Fibroblast of upper back skin (primary cell): ENCODE measurements at places on chromosomes 3 and 15.

DNA sequence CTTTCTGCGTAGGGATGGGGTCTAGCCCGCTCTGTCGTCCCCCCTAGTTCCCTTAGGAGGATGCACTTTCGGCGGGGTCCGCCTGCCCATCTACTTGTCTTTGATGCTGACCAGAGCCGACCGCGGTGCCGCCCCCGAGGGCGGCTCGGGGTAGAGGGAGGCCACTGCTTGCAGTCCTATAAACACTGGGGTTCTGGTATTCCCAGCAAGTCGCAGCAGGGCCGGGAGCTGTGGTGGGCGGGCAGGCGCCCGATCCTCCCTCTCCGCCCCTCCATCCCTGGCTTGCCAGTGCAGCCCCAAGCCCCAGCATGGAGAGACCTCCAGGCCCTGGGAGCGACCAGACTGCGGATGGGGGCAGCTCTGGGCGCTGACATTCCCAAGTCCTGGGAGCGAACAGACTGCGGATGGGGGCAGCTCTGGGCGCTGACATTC lies 830 bp downstream of the SEMA4B start:
- no peak for DNase-seq

GRCh38 chr15:64647367-64647766 lies 128.0 kb downstream of the RBPMS2 start:
- no peak for DNase-seq

DNA sequence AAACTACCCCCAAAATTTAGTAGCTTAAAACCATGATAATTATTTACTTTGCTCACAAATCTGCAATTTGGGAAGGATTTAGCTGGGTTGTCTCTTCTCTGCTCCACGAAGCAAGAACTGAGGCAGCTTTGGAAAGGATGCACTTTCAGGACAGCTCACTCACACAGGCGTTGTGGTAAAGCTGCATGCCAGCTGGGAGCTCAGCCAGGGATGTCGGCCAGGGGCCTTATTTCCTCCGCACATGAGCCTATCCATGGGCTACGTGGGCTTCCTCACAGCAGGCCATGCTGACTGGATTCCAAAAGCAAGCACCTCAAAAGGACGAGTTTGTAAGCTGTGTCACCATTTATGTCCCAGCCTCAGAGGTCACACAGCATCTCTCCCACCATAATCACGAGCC lies 301.3 kb upstream of the IGF1R start:
- DNase-seq = peak; percentile 1

DNA sequence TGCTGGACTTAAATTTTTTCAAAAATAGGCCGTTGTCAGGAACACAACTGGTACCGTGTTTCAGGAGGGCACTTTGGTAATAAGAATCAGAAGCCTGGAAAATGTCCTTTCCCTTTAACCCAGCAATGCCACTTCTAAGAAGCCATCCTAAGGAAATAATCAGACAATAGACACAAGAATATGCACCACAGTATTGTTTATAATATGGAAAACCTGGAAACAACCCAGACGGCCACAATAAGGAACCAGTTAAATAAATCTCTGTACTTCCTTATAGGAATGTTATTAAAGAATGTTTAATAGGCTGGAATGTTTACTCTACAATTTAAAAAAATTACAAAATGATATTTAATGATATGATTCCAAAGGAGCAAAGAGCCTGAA lies 30.4 kb upstream of the ATP1B3 start:
- DNase-seq = no peak

GRCh38 chr3:45413172-45413765 lies 24.9 kb downstream of the LARS2 start:
- no peak for DNase-seq

- no peak for DNase-seq
These were observed 17.7 kb downstream of the KLF15 start for GRCh38 chr3:126339466-126339865.

GRCh38 chr3:153216928-153217327 lies 54.9 kb downstream of the RAP2B start:
- no peak for DNase-seq

DNA sequence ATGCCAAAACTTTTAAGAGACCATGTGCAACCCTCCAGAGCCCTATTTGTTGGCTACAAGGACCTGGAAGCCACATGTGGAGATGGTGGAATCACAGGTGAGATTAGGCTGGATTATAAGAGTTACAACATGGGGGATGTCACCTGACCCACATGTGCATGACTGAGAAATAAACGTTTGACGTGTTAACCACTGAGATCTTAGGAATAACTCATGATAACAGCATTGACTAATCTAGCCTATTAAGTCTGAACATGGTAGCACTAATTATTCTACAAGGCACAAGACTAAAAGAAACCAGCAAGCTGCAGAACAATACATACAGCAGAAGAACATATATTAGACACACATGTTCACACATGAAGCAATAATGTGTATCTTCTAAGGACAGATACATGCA lies 38.4 kb downstream of the SUCLG2 start:
- DNase-seq = no peak

- DNase-seq = no peak
These were observed 890.8 kb downstream of the NAALADL2 start for GRCh38 chr3:175749981-175750380.

DNA sequence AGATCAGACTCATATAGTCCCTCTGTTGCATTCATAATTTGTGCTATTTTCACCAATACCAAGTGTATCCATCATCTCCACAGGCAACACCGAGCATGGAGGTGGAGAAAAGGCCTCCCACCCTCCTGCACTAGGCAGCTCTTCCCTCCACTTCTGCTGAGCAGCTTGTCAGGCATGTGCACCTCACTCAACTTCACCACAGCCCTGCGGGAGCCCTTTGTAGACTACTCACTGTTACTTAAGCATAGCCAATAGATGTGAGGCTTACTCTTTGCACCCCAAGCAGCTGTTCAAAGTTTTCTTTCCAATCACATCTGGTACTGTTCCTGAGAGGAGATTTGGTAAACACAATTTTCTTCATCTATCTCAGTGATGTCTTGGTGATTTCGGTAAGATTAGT lies 16.9 kb upstream of the GUCA1C start:
- DNase-seq = peak; percentile 29

DNA sequence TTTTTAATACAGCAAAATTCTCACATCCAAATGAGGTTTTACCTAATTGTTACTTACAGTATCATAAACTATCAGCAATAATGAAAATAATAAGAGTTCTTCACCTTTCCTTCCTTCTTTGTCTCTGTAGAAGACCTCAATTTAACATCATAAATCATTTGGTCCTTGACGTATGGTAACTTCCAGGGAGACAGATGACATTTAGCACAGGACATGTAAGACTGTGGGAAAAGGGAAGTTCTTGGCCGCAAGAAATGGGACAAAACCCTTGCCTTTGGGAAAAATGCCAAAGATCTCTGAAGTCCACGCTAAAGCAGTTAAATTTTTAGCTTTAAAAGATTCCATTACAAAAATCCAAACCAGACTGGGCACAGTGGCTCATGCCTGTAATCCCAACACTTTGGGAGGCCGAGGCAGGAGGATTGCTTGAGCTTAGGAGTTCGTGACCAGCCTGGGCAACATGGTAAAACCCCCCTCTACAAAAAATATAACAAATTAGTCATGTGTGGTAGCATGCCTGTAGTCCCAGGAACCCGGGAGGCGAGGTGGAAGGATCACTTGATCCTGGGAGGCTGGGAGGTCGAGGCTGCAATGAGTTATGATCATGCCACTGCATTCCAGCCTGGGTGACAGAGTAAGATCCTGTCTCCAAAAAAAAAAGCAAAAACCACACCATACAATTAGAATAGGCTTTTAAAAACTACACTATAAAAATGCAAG lies 8.8 kb downstream of the PTPN9 start:
- DNase-seq = no peak

DNA sequence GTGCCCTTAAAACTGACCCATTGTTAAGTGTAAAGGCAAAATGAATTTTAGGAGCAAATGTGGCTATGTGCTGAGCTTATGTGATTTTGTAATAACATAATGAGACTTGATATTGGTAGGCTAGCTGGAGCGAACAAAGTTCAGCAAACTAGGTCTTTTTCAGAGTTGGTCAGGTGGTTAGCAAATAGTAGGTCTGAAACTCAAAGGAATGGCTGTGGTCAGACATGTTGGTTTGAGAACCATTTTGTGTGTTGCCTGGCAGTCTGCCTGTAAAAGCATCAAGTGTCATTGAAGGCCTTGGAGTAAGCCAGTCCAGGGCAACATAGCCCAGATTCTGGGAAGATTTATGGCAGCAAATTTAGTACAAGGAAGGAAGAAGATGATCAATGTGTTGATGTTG lies 16.4 kb downstream of the FBXO22 start:
- peak; percentile 23 for DNase-seq

DNA sequence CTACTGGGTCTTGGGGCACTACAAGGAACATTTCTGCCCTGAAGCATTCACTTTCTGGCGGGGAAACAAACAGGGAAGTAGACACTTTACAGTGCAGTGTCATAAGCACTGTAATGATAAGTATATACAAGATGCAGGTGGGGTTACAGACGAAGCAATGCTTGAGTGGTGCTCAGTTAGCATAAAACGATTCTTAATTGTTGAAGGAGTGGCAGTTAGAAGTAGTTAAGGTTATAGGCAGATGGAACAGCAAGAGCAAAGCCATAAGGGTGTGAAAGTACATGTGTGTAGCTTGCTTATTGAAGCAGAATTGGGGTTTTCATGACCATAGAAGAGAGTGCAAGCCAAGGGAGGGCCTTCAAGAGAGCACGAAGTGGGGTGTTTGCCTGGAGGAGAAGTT lies 46.2 kb downstream of the SLC25A26 start:
- no peak for DNase-seq

DNA sequence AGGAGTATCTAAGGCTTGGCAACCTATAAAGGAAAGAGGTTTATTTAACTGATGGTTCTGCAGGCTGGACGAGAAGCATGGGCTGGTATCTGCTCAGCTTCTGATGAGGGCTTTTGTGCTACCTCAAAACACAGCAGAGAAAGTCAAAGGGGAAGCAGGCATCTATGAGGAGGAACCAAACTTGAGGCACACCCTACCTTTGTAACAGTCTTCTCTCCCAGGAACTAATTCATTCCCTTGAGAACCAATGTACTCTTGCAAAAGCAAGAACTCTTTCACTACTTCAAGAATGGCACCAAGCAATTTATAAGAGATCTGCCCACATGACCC lies 109.0 kb downstream of the CGGBP1 start:
- no peak for DNase-seq

DNA sequence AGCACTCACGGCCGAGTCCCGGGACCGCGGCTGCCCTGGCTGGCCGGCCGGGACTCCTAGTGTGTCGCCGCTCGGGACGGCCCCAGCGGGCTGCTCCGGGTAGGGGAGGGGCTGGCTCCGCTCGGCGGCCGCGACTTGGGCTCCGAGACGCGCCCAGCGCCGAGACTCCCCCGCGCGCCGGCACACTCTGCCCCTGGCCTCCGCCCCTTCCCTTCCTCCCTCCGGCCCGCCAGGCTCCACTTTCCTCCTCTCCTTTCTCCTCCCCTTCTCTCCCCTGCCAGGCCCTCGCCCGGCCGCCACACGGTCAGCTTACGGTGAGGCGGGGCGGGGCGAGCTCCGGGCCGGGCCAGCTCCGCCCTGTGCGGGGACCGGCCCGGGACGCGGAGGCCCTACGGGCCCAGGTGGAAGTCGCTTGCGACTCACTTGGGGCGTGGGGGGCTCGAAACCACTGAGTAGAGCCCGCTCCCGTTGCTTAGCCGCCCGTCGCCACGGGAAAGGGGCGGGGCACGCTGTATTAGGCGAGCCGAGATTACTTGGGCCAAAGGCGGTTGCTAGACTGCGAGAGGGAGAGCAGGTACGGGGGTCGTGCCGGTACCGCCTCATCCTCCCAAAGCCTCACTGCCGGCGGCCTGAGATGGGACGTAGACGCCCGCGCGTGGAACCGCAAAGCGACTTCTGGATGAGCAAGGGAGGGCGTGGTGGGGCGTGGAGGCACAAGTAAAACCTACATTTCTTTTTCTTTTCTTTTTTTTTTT lies at the start of gene ITGB5:
Gene ITGB5 (minus strand): TSS at position 189 of the 755 bp plus-strand sequence. CDS start 365 bp downstream, outside the sequence.
- peak; percentile 74 for DNase-seq

DNA sequence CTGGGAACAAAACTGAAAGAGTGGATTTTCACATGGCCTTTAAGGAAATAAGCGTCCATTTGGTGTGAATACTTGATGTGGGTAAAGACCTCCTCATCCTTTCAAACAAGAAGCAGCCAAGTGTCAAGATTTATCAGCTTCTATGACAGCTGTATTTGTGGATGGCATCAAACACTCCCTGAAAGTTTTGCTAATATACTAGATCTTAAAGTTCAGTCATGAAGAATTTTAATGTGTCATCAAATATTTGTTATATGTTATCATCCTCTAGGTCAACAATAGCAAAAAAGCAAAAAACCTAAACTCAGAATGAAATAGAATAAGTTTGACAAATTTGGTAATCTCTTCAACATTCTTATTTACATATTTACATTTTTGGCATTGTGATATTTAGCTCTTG lies 29.1 kb upstream of the LYSMD4 start:
- DNase-seq = no peak

DNA sequence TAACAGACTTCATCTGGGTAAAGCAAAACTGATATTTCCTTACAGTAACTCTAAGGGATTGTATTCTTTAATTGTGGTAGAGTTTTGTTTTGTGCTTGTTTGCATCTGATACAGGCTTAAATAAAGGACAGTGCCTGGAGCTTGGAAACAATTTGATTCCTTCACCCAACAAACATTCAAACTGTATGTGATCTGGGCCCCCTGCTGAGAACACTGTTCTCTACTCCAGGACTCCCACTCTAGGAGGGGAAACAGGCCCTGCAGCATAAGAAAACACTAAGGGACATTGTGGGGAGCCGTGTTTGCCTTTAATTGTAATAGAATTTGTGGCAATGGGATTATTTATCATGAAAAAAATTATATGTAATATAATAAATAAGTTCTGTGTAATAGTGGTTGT lies 56.9 kb downstream of the CTDSPL start:
- DNase-seq = no peak

DNA sequence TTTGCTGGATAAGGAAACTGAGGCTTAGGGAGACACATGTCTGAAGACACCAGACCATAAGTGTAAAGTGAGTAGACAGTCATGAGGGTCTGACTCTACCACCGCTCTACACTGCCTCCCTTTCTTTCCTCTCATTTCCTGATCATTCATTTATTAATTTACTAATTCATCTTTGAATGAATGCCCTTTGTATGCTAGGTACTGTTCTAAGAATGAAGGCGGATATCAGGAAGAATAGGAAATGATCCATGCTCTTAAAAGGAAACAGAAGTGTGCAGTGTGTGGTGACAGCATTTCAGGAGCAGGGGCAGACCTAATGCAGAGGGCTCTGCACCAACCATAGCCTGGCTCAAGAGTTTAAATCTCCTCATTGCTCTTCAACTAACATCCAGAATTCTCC lies 31.8 kb upstream of the PSMD6 start:
- DNase-seq = no peak
